ENCODE measurements at places on chromosomes 1 and 21. TPM values are rescaled to one million over a fixed set of nuclear protein-coding genes. Genes with fewer than 3 reads are reported as not detected.
A peak's percentile ranks its signal among the peaks of the same experiment; 100 is the strongest.

STIL gene
- total RNA-seq, result 12.3 TPM

SCP2 gene
- total RNA-seq, result 56.5 TPM

- DNase-seq, result no peak
- no peak overlapping the region for H3K4me3 ChIP-seq
- no peak overlapping the region for H3K27ac ChIP-seq
- H3K27me3 ChIP-seq, result no peaks in the 10 kb centered on the region
- no peaks in the 10 kb centered on the region for H3K4me1 ChIP-seq
- H3K36me3 ChIP-seq, result peaks cover 9% of the 10 kb centered on the region
Observed at GRCh38 chr1:198253259-198253658, 96.5 kb downstream of the NEK7 start.

GRCh38 chr1:14608308-14608707 is 9.8 kb downstream of the KAZN start:
- H3K36me3 ChIP-seq, result peaks cover 2% of the 10 kb centered on the region
- peaks cover 5% of the 10 kb centered on the region for H3K4me1 ChIP-seq
- no peak overlapping the region for H3K27ac ChIP-seq
- no peak overlapping the region for H3K4me3 ChIP-seq

GRCh38 chr1:41171266-41171874 is 70.7 kb downstream of the SCMH1 start:
- H3K4me1 ChIP-seq, result no peaks in the 10 kb centered on the region
- H3K27ac ChIP-seq, result no peak overlapping the region
- DNase-seq, result no peak
- no peaks in the 10 kb centered on the region for H3K27me3 ChIP-seq
- H3K4me3 ChIP-seq, result no peak overlapping the region

DNA sequence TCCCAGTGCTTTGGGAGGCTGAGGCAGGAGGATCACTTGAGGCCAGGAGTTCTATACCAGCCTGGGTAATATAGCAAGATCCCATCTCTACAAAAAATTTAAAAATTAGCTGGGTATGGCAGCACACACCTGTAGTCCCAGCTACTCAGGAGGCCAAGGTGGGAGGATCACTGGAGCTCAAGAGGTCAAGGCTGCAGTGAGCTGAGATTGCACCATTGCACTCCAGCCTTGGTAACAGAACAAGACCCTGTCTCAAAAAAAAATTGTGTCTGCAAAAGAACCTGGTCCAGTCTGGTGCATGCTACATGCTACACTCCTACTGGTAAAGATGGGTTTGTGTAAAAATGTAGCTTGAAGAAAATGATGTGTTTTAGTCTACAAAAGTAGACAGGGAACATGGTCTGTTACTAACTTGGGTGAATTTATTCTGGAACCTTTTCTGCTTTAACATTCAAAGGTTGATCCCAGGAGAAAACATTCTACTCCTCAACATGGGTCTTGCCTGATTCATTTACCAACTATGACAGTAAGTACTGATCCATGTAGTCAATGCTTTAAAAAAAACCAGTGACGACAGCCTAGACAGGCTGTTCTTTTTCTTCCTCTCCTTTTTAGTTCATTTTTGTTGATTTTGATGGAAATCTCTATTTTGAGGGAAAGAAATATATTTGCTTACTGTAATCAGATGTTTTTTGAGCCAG is 32.7 kb upstream of the ENAH start:
- no peaks in the 10 kb centered on the region for H3K36me3 ChIP-seq
- H3K4me1 ChIP-seq, result no peaks in the 10 kb centered on the region
- H3K27me3 ChIP-seq, result no peaks in the 10 kb centered on the region
- no peak for DNase-seq
- no peak overlapping the region for H3K27ac ChIP-seq

GRCh38 chr1:219296430-219297355 is 123.0 kb downstream of the LYPLAL1 start:
- peaks cover 7% of the 10 kb centered on the region for H3K36me3 ChIP-seq
- H3K4me1 ChIP-seq, result peaks cover 30% of the 10 kb centered on the region
- peak overlapping the region; percentile 31 for H3K27ac ChIP-seq
- no peak for DNase-seq
- no peaks in the 10 kb centered on the region for H3K27me3 ChIP-seq

DNA sequence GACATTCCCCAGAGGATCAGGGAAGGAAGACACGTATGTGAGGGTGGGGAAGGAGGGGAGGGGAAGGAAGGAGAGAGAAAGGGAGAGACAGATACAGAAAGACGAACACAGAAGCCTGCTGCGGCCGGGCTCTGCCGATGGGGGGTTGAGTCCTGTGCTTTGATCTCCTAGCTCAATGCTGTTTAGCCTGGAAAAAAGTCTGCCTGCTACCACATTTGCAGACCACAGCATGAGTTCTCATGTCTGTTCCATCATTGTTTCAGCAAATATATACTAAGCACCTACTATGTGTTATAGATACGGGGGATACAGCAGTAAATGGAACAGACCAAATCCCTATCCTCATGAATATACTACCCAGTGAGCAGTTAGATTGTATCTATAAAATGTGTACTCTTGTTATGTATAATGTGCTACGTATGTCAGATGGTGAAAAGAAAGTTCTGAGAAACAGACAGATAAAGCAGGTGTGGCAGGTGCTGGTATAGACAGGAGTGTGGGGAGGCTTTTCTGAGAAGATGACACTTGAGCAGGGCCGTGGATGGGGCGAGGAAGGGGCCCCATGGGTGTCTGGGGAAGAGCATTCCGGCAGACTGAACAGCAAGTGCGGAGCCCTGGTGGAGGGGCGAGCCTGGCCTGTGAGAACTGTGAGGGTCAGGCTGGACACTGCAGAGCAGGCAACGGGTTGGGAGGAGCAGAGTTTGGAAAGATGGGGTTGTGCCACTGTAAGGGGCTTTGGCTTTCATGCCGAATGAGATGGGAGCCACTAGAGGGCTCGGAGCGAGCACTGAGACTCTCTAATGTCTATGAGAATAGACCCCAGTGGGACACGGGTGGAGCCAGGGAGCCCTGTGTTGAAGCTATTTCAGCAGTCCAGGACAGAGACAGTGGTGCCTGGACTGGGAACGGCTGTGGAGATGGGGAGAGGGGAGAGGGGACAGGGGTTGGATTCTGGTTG is 34.1 kb downstream of the KIAA1614 start:
- no peaks in the 10 kb centered on the region for H3K27me3 ChIP-seq
- DNase-seq, result no peak
- H3K4me3 ChIP-seq, result no peak overlapping the region
- no peak overlapping the region for H3K27ac ChIP-seq

DNA sequence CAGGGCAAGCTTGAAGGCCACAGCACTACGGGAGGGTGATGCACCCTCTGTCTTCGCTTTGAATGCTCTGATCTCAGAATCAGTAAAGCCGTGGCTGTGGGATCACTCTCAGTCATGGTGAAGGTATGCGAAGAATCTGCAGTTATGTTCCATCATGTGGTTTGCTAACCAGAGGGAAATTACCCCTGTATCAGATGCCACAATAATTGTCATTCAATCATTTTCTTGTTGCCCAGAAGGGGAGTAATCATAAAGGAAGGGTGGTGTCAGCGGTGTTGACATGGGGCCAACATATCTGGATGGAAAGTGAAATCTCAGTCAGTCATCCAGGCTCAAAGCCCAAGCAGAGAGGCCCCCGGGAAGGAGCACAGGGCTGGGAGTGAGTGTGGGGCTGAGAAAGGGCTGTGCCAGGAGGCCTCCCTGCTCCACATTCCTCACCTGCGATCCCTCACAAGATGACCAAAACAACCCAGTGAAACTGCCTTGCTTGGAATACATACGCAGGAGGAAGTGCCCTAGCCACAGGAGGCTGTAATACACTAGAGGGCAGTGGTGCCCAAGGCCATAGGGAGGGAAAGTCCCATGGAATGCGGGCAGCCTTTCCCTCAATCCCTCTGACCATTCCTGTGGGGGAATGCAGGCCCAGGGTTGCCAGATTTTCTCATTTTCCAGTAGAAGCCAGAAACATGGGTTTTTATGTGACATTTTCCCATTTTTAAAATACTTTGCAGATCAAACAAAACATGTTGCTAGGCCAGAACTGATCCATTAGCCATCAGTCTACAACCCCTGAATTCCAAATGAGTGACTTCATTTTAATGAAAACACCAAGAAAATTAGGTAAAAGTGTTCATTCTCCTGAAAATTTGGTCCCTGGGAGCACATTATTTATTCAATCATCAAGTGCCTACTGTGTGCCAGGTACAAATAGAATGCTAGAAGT is 95.7 kb upstream of the VANGL1 start:
- no peaks in the 10 kb centered on the region for H3K36me3 ChIP-seq
- DNase-seq, result peak; percentile 42
- peak overlapping the region; percentile 97 for H3K27ac ChIP-seq
- H3K4me1 ChIP-seq, result peaks cover 34% of the 10 kb centered on the region
- H3K4me3 ChIP-seq, result no peak overlapping the region

DNA sequence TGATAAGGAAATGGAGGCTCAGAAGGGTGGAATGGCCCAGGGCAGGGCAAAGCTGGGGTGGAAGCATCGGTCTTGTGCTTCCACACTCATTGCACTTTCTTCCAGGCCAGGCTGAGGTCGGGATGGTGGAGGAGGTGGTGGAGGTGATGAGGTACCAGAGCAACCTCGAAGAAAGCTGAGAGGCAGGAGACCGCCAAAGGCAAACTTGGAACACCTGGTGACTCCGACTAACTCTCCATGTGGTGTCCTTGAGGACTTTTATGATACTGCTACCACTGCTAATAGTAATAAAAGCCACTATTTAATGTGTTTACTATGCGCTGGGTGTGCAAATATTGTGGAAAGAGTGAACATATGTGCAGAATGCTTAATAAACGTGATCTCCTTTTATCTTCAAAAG is 16.9 kb upstream of the BTG2 start:
- peaks cover 49% of the 10 kb centered on the region for H3K4me1 ChIP-seq
- no peaks in the 10 kb centered on the region for H3K36me3 ChIP-seq
- peak overlapping the region; percentile 99 for H3K27ac ChIP-seq
- DNase-seq, result no peak
- no peaks in the 10 kb centered on the region for H3K27me3 ChIP-seq
- H3K4me3 ChIP-seq, result no peak overlapping the region

Data from mesothelial cell of epicardium (in vitro differentiated cells).